ENCODE measurements at places on chromosomes 2 and 18. TPM values are rescaled to one million over a fixed set of nuclear protein-coding genes. Genes with fewer than 3 reads are reported as not detected.

DNA sequence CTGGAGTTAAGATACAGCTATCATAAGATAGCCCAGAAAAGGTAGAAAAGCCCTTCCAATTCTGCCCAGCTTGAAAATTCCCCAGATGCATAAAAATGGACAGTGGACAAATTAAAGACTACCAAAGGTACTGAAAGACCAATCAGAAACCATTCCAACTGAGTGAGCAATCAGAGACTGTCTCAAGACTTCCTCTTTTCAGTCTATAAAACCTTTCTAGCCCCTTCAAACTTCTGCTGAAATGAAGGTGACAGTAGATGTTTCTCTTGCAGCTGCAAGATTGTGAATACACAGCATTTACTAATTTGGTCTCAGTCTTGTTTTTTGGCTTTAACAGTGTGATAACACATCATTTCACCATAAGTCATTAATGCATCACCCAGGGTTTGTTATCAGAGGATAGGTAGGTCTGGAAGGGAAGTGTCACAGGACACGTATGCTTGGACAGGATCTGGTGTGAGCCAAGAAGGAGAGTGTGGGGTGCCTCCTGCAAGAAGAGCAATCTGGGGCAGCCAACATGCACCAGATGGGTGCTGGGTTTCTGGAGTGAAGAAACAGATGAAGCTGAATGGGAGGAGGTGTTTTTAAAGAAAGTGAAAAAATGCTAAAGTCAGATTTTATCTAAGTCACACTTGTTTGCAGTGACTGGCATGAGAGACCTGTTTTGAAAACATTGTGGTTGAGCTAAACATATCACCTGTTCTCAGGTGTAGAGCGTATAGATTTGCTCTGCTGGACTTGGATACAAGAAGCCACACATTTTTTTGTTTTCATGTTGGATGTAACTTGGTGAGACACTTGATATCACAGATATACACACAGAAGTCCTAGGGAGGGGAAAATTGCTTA is 75.3 kb upstream of the DDX18 start:
- DNase-seq = no peak
- H3K27ac ChIP-seq = no peak overlapping the region
- H3K36me3 ChIP-seq = no peaks in the 10 kb centered on the region
- no peak overlapping the region for H3K4me3 ChIP-seq
- H3K4me1 ChIP-seq = no peaks in the 10 kb centered on the region

- no peak for DNase-seq
- peaks cover 20% of the 10 kb centered on the region for H3K27me3 ChIP-seq
- H3K4me3 ChIP-seq = no peak overlapping the region
- H3K4me1 ChIP-seq = no peaks in the 10 kb centered on the region
Measured at GRCh38 chr2:232377841-232378734, 463 bp upstream of the ALPP start.

- no peak for DNase-seq
- H3K4me3 ChIP-seq = no peak overlapping the region
- no peak overlapping the region for H3K27ac ChIP-seq
Measured at GRCh38 chr2:214104967-214105366, 305.9 kb upstream of the VWC2L start.

NGEF gene
- 105 TPM for total RNA-seq

CRYBA2 gene
- total RNA-seq = not detected

Measured in transverse colon (tissue), 4 donors.